ENCODE measurements at places on chromosomes 4 and X.

DNA sequence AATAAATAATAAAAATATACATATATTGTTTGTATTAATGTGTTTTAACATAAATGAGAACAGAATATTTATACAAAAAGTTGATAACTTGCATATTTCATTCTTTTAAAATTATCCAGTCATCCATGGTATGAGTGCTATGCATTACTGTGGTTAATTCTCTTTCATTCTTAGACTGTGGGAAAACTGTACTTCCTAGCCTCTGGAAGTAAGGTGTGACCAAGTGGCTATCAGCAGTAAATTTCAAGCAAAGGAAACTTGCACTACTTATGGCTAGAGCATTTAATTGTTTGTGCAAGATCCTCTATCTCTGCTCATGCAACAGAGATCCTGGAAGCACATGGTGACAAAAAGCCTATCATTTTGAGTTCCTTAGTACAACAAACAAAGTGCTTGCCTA lies 1054.5 kb upstream of the PABPC4L start:
- no peak for DNase-seq

DNA sequence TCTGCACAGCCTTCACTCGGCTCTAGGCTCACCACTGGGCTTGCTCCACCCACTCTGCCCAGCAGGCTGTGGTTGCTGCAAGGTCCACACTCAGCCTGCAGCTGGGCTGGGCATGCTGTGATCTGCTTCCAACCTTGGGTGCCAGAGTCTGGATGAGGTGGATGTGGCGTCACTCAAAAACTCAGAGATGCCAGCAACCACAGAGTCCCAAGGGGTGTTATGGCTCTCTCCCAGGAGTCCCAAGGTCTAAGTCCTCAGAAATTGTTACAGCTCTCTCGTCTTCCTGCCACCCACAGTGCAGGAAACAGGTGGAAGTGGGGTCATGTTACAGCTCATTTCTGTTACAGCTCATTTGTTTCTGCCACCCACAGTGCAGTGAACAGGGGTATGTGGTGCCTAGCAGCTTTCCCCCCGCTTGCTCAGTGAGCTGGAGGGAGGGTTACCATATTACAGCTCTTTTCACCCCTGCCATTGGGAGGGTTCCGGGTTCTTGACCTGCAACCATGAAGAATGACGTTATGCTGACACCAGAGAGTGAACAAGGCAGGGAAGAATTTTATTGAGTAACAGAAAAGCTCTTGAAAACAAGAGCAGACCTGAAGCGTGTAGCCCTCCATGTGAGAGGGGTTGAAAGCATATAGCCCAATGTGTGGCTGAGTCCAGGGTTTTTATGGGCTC lies 893.9 kb downstream of the PCDH7 start:
- no peak for DNase-seq

- no peak for DNase-seq
Measured at GRCh38 chr4:138804711-138805110, 210.9 kb upstream of the NOCT start.

- peak; percentile 10 for DNase-seq
Measured at GRCh38 chrX:25968920-25969319, 169.2 kb upstream of the MAGEB18 start.

DNA sequence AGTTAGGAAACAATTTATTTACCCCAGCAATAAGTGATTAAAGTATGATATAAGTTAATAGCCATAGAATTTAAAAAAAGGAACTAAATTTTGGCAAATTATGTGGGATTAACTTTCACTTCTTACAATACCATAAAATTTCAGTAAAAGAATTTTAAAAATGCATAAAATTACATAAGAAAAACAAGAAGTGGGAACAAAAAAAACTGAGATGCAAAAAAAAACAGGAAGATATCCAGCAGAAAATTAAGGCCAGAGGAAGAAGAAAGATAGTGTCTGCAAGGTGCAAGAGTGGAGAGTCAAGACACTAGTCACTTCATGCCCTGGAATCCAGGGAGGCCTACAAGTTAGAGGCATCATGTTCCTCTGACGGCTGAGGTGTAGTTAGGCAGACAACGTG lies 184.2 kb downstream of the GASK1B start:
- DNase-seq, result no peak

GRCh38 chr4:74751247-74751646 lies 43.1 kb downstream of the BTC start:
- DNase-seq, result no peak

- DNase-seq, result no peak
Measured at GRCh38 chr4:154364066-154364845, 127.3 kb downstream of the DCHS2 start.

DNA sequence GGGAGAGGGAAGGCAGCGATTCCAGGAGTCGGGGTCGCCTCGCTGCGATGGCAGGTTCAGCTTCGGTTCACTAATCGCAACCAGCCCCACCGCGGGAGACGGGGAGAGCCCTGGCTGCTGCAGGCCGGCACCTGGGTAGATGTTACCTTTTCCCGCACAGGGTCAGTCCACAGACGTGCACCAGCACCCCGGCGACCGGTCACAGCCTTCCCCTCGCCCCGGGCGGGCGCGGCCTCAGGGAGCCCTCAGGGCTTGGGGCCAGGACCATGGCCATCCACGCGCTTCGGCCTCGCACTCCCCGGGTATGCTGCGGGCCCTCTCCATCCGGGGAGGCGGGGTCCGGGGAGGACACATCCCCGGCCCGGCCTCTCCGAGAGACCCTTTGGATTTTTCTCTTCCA lies 26.1 kb upstream of the EXOC1L start:
- DNase-seq, result no peak

- peak; percentile 5 for DNase-seq
Measured at GRCh38 chr4:47106561-47106960, 75.2 kb downstream of the GABRB1 start.

GRCh38 chrX:9765737-9766097 lies at the start of gene GPR143:
GPR143 (minus strand) TSS chrX:9765847; CDS start chrX:9765817, 30 bp downstream.
- DNase-seq, result no peak

DNA sequence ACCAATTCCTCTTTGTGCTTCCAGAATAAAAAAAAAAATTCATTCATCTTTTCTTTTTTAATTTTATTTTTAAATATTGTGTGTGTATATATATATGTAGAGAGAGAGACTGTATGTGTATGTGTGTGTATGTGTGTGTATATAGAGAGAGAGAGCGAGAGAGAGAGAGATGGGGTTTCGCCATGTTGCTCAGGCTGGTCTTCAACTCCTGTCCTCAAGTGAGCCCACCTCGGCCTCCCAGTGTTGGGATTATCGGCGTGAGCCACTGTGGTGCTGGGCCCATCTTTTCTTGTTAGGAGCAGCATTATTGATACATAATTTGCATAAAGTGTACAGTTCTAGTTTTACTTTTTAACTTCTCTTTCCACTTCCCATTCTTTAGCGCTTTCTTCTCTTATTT lies 33.6 kb downstream of the KDM6A start:
- DNase-seq, result no peak

GRCh38 chr4:8325291-8325973 lies 55.9 kb downstream of the HTRA3 start:
- no peak for DNase-seq

DNA sequence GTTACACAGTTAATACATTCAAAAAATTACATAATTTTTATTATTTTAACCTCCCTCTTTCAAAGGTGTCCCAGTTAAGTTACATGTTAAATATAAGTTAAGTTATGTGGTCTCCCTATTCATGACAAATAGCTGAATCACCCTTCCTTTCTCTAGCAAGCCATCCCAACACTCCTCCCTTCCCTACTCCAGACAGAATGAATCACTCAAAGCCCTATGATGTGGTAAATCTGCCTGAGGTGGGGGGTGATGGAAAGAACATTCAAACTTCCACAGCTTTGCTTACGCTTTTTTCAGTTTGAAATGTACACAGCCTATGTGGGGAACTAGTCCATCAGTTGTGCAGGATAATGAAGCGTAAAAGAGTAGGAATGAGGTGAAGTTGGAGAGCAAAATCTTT lies 90.2 kb downstream of the CXCL13 start:
- peak; percentile 25 for DNase-seq

DNA sequence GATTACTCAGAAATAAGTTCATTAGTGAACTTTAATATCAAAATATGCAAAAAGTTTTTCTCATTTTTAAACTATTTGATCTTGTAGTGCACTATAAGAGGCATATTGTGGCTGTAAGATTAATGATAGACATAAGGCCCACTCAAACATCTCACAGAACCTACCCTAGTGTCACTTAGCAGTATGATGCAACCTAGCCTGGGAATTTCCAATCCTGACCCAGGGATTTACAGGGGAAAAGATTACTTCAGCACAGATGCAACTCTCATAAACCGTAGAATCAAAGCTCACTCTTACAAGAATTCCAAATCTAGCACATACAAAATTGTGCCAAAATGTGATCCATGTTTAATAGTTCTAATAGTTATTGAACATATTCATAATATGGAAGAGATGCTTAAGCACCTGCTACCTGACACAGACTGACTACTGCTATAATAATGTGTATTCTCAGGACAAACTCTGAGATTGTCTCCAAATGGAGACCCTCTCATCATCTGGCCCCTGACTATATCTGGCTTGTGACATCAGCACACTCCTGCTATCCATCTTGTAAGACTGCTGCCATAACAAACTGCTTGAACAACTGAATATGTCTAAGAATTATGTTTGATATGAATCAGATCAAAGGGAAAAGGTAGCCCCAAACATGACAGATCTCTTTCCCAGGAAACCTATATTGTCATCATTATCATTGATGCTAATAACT lies 271.9 kb downstream of the PABPC4L start:
- no peak for DNase-seq

GRCh38 chrX:122906726-122907125 lies 277.4 kb upstream of the GRIA3 start:
- no peak for DNase-seq

DNA sequence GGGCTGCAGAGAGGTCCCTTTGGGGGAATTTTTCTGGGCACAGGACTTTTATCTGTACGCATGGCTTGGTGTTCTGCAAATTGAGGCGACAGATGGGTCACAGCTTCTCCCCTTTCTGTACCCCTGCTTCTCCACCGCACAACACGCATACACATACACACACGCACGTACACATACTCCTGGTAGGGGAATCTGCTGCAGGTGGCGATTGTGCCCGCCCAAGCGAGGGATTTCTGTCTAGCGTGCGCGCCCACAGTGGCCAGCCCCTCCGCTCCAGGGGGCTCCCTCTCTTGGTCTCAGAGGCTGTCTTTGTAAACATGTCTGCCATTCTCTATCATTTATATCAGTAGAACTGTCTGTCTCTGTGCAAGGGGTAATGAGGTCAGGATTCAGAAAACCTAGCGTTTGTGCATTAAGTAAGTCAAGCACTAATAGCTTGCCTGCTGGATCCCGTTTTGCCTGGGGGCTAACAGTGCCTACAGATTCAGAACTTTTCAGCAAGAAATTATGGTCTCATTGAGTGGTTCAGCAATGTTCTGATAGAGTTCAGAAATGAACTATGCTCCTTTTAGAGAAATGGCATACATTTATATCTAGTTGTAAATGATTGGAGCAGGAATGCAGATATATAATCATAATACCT lies 2.2 kb downstream of the GRID2 start:
- no peak for DNase-seq

- no peak for DNase-seq
Measured at GRCh38 chrX:19647159-19647558, 131.9 kb upstream of the MAP3K15 start.

DNA sequence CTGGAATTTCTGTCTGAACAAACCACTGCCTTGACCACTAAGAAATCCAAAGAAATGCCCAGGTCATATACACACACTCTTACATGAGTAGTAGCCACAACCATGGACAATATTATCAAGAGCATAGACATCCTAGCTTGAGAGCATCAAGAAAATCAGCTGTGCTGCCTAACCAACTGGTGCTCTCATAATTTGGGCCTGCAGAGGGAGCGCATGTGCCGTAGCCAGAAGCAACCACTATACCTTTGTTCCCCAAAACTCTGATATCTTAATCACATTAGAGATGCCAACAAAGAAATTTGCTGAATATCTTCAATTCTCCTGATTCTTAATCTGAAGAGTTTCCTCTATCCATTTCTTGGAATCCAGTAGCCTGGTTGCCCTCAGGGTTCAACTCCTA lies 163.6 kb downstream of the ZNF674 start:
- DNase-seq, result no peak

GRCh38 chrX:112738347-112739033 lies 58.8 kb upstream of the LHFPL1 start:
- no peak for DNase-seq

DNA sequence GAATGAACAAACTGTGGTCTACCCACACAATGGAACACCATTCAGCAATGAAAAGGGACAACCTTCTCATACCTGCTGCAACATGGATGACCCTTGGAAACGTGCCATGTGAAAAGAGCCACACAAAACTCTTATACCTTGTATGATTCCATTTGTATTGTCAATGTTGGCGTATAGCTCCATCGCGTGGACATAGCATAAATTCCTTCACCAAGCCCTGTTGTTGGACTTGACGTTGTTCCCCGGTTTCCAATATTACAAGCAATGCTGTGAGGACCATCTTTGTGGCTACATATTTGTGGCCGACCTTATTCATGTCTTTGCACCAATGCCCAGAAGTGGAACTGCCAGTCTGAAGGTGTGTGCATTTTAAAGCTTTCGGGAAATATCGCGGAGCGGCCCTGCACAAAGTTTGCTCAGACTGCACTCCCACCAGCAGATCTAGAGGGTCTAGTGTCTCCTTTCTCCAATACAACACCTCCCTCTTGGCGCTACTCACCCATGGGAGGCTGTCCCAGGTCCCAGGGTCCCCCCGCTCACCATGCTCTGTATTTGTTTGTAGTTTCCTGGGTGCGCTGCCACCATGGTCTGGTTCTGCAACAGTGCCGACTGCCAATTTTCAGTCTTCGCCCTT lies at the start of gene CLDN34:
Gene CLDN34, plus strand, starts transcription at position 584 of the 634 bp plus-strand sequence. Its CDS starts 0 bp downstream, at position 584.
- no peak for DNase-seq

DNA sequence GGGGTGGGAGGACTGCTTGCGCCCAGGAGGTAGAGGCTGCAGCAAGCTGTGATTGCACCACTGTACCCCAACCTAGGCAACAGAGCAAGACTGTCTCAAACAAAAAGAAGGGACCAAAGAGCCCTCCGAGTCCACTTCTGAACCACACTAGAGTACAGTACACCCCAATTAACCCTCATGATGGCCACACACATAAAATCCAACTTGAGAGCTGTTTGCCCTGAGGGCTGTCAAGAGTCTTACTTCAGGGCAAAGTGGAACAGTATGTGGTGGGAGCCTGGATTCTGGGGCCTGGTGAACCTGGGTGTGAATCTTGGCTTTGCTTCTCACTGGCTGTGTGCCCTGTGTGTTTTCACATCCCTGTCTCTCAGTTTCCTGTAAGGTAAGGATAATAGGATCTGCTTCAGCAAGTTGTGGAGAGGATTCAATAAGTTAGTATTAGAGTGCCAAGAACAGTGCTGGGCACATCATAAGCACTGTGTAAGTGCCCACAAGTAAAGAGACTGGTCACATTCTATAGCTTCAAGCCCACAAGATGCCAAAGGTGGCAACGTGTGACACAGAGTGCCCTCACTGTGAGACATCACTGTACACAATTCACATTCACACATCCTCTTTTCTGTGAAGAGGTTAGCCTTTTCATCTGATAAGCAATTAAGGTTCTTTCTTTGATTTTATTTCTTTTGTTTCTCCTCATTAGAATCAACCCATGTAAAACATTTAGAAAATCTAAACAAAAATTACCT lies 52.1 kb downstream of the LEF1 start:
- DNase-seq, result no peak

GRCh38 chr4:7512428-7512827 lies 77.7 kb upstream of the PSAPL1 start:
- DNase-seq, result no peak

- no peak for DNase-seq
Measured at GRCh38 chr4:139337612-139338011, 35.3 kb upstream of the NDUFC1 start.

All from HTR-8/SVneo (cell line).